Hindlimb muscle (tissue), 1 donor: ENCODE measurements at places on chromosomes 12 and 14.

- no peak for DNase-seq
Measured at GRCh38 chr14:84783511-84783910, 746.4 kb upstream of the FLRT2 start.

DNA sequence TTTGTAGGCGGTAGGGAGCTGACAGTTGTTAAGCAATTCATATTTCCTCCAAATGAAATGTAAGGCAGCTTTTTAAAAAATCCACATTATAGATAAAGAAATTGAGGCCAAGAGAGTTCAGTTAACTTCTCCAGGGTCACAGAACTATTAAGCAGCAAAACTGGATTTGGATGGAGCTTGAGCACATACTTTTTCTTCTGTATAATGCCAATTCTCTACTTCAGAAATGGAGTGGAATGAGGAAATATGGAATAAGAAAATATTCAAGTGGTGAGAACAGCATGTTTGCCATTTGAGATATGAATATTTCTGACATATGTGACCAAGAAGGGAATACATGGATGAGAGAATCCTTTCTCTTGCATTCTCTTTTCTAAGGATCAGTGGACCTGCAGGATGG lies 233.1 kb downstream of the FOXG1 start:
- DNase-seq = no peak

DNA sequence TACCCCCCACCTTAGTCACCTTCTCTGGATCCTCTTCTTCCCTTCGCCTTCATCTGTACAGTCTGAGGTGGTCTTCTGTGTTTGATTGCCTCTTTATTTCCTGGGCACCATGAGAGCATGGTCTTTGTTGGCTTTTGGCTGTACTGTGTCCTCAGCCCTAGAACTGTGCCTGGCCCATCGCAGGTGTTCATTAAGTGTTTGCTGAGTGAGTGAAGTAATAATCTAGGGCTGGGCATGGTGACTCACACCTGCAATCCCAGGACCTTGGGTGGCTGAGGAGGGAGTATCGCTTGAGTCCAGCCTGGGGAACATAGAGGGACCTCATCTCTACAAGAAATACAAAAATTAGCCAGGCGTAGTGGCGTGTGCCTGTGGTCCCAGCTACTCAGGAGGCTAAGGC lies 13.9 kb downstream of the ALDH2 start:
- DNase-seq = no peak

- DNase-seq = no peak
Measured at GRCh38 chr14:53608369-53608768, 348.3 kb downstream of the BMP4 start.

- no peak for DNase-seq
Measured at GRCh38 chr12:77161944-77162343, 96.6 kb upstream of the E2F7 start.

GRCh38 chr12:121034616-121035305 lies 4.3 kb downstream of the OASL start:
- DNase-seq = no peak

DNA sequence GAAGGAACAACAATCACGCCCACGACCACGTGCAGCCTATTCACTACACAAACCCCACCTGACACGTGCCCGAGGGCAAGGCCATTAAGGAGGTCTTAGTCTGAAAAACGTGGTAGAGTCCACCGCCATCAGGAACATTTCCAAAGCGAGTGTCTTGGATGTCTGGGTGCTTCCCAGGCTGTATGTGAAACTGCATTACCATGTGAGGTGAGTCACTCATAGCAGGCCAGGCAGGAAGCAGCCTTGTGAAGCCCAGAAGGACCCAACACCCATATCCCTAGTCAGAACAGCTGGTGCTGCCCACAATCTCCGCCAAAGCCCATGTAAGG lies 3.3 kb upstream of the KRT79 start:
- no peak for DNase-seq
